ENCODE measurements at places on chromosomes 4 and X.

- no peak for DNase-seq
These were observed 21.0 kb downstream of the MSX1 start for GRCh38 chr4:4880492-4880891.

DNA sequence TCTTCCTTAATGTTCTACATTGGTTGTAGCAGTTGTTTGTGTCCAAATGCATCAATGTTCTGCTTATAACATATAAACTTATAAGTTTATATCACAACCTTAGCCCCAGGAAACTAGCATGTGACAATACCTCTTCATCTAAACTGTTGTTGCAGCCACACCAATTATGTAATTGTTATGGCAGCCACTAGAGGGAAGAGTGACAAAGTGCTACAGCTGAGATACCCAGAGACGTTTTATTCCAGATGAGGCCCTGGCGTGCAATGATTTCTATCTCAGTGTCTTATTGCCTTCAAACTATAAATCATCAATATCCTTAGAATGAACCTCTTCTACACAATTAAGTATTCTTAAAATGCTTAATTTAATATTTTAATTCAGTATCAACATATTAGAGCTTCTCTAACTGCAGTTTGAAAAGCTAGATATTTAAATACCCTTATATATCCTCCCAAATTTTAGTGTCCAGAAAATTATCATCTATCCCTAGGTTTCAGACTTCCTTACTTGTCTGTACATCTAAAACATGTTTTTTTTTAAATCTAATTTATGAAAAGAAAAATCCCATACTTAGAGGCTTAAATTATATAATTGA is 171.6 kb downstream of the PCDH10 start:
- no peak for DNase-seq

- DNase-seq, result no peak
These were observed 314.2 kb upstream of the IGFBP7 start for GRCh38 chr4:57424232-57424897.

- DNase-seq, result no peak
These were observed 639 bp upstream of the SORCS2 start for GRCh38 chr4:7191546-7192251.

DNA sequence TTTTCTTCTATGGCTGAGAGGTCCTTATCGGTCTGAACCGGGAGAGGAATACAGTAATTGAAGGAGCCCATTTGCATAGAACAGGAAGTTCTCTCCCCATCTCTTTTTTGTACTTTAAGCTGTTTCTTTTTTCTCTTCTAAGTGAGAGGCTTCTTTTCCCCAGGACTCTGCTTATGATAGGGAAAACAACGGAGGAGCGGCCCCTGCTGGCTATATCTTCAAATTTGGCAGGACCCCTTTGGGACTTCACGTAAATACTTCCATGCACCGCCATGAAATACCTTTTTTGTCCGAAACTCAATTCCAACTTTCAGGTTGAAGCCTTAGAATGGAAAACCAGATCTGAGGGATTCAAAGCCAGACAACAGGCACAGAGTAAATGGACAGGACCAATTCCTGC is 1153.0 kb upstream of the INTU start:
- DNase-seq, result no peak

- DNase-seq, result no peak
These were observed 85.5 kb upstream of the SPANXB1 start for GRCh38 chrX:140916872-140917271.

- no peak for DNase-seq
These were observed 691 bp downstream of the SCARB2 start for GRCh38 chr4:76212851-76213414.

DNA sequence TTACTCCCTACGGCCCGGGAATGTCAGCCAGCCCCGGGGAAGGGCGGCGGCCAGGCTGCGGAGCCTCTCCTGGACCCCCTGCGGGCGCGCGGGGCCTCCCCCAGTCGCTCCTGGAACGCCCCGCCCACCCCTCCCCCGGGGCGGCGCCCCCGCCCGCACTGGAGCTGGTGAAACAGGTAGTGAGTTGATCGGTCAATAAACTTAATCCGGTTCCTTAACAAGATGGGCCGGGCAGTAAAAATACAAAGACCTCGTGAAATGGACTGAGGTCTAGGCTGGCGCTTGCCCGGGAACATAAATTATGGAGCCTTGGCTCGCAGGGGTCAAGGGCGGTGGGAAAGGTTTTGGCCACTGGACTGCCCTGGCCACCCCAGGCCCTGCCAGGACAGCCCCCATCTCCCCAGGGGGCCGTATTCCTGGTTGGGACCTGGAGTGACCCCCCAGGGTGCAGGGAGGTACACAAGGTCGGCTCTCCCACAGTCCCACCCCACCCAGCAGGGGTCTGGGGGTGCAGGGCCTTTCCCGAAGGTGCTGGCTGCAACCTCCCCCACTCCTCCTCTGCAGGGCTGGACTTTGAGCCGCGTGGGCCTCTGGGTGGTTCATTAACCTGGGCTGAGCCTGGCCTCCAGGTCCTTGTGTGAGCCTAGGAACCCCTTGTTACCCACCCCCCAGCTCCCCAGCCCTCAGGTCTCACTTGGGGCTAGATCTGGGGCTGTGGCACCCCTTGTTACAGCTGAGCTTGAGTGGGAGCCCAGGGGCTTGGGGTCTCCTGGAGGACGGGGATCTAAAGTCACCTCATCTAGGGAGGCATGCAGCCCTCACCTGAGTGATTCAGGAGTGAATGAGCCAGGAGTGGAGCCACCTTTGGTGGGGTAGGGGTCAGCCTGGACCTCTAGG is 2.5 kb downstream of the FGFR3 start:
- no peak for DNase-seq

DNA sequence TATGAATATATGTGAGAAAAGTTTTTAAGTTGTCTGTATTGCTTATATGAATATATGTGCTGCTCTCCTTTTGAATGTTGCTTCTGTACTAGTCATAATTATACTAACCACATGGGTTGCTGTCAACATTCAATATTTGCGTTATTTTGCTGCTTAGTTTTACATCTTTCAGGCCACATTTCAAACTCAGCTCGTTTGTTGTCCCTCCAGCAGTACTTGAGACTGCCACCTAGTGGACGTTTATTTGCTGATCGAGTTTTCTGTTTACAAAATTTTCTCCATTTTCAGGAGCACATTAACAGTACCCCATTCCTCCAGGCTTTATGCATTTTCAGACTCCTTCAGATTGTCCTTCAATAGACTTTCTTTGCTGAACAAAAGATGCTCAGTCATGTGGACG is 75.8 kb downstream of the NUDT11 start:
- no peak for DNase-seq

DNA sequence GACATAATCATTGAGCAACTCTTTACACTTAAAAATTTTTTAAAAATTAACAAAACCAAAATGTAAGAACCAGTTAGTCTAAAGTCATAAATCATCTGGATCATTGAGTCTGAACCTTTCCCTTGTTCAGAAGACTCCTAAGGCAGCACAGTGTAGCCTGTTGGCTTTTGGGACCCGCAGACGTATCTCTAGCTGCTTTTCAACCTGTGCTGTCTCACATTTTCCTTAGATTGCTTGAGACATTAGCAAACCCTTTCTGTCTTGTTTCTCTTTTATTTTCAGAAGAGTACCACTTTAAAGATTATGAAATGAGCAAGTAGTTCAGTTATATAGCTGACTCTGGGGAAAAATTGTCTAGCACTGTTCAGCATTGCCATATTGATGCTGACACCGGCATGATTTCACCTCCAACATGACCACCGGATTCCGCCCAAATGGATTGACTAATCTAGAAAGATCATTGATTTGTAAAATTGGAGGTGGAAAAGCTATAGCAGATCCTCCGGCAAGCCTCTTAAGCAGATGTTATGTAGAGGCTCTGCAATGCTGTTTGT is 8.9 kb downstream of the TCEANC start:
- DNase-seq, result no peak

- no peak for DNase-seq
These were observed 109.6 kb downstream of the LDB2 start for GRCh38 chr4:16788868-16789267.

GRCh38 chr4:25667931-25668557 is 12.4 kb downstream of the SLC34A2 start:
- no peak for DNase-seq

GRCh38 chrX:21813612-21814368 is 25.6 kb upstream of the MBTPS2 start:
- DNase-seq, result no peak

- no peak for DNase-seq
These were observed 165.0 kb upstream of the CTSO start for GRCh38 chr4:156118507-156119220.

Measured in GM12892 (cell line).